ENCODE measurements at places on chromosomes 6 and 20.

DNA sequence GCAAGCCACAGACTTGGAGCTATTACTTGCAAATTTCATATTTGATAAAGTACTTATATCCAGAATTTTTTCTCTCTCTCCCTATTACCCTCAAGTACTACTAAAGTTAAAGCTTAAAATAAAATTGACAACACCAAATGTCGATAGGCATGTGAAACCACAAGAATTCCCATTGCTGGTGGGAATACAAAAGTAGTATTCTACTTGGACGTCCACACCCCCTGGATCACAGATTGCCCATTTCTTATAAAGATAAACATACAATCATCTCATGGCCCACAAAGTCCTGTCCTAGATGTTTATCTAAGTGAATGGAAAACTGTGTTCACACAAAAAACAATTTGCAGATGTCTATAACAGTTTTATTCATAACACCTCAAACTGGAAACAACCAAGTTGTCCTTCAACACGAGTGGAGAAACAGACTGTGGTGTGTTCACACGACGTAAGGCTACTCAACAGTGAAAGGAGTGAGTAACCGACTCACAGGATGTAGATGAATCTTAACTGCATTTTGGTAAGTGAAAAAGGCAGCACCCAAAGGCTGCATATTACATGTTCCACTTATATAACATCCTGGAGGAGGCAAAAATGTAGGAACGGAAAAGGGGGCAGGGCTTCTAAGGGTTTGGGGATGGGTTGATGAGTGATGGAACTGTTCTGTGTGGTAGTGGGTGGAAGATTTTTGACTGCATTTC lies 297.4 kb downstream of the THBS2 start:
- DNase-seq = no peak

GRCh38 chr6:54056105-54056504 lies 55.1 kb upstream of the MLIP start:
- no peak for DNase-seq

DNA sequence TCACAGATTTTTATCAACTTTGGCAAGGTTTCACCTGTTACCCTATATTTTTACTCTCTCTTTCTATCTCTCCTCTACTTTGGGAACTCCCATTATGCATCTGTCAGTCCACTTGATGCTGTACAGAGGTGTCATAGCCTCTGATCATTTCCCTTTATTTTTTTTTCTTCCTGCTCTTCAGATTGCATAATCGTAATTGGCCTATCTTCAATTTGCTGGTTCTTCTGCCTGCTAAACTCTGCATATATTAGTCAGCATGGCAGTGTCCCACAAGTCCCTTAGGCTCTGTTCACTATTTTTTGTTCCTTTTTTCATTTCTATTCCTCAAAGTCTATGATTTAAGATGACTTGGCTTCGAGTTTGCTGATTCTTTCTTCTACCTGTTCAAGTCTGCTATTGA lies 44.7 kb upstream of the MICB start:
- DNase-seq = no peak

GRCh38 chr6:31700740-31701401 lies 2.3 kb downstream of the ABHD16A start:
- no peak for DNase-seq

GRCh38 chr6:80637312-80637711 lies 530.8 kb downstream of the BCKDHB start:
- no peak for DNase-seq

All from T-helper 1 cell (primary cell).